ENCODE measurements at places on chromosomes 4 and X.

DNA sequence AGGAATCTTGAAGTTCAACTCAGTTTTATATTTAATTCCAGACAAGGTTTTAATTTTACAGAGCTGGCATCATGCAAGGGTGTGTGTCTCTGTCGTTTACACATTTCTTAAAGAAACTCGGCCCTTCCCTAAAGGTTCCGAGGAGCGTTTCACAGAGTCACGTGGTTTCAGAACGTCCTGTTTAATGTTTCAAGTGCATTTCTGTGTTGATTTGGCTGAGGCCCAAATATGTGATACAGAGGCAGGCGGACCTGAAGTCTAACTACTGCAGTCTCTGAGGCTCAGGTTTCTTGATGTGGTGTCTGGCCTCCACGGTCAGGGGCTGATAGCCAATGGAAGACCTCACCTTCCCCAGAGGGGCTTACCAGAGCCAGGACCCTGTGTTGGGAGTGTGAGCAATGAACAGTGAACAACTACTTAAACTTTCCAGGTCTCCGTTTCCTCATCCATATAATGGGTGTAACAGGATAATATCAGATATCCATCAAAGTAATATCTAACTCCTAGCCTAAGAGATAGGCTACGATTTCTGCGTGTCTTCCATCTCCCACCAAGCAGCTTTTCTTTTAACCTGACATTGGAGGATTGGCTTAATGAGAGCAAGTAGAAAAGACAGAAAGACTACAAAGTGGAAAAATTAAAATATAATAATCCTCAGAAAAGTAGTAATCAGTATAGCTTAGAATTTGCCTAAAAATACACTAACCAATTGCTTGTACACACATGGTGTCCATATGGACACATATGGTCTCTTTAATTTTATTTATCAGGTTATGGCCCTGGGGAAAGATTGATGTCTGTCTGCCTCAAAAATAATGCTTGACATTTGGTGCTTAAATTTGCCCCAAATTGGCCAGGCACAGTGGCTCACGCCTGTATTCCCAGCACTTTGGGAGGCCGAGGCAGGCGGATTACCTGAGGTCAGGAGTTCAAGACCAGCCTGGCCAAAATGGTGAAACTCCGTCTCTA, 50.0 kb upstream of the TRIM2 start:
- DNase-seq, result peak; percentile 22

- no peak for DNase-seq
These were observed 203.9 kb downstream of the SOWAHB start for GRCh38 chr4:76694056-76694455.

GRCh38 chr4:122140834-122141233, 11.3 kb upstream of the BLTP1 start:
- no peak for DNase-seq

DNA sequence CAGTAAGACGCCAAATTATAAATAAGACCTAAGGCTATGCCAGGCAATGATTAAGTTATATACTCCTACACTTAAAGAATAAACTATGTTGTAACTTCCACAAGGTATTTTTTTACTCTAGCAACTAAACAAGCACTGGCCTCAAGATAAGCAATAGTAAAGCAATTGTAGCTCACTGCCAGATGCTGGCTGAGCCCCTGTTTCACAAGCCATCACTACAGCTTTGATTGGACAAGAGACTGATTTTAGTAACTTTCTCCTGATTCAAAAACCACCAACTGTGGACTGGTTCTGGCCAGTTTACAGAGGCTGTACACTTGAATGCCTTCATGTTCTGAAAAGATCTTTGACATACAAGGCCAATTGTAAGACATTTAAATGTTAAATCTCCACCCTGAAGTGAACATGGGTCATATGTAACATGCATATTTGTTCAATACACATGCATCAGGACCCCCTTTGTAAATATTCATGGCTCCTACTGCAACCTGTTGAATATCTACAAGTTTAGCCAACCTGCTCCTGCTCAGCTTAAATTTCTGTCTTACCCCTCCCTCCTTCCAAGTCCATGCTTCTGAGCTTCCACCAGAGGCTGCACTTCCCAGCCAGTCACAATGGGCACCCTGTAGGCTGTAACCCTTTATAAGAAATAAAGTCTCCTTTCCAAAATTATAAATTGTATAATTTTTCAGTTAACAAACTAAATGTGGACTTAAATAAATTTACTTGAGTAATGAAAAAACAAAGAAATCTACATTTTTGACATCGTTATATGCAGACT, 423.6 kb downstream of the ANKRD50 start:
- DNase-seq, result peak; percentile 4

DNA sequence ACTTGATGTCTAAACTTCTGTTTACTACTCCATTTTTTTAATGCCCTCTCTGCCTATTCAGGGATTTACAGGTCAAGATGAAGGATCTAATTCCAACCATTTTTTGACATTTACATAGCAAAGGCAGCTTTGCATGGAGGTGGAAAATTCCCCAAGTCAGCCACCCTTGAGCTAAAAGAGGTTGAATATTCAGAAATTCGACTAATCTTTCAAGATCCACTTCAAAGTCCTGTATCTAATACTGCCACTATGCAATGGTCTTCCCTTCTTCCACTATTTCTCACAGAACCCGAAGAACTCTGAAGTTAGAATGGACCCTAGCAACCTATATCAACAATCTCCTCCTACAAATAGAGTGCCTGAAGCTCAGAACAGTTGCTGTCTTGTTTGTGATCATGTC, 21.6 kb downstream of the CFAP97 start:
- DNase-seq, result no peak

Data from thyroid gland (tissue), 4 donors.